ENCODE measurements at places on chromosomes 7 and 10. TPM values are rescaled to one million over a fixed set of nuclear protein-coding genes. Genes with fewer than 3 reads are reported as not detected.

The TMEM213 gene
- total RNA-seq: 0.88 TPM

DNA sequence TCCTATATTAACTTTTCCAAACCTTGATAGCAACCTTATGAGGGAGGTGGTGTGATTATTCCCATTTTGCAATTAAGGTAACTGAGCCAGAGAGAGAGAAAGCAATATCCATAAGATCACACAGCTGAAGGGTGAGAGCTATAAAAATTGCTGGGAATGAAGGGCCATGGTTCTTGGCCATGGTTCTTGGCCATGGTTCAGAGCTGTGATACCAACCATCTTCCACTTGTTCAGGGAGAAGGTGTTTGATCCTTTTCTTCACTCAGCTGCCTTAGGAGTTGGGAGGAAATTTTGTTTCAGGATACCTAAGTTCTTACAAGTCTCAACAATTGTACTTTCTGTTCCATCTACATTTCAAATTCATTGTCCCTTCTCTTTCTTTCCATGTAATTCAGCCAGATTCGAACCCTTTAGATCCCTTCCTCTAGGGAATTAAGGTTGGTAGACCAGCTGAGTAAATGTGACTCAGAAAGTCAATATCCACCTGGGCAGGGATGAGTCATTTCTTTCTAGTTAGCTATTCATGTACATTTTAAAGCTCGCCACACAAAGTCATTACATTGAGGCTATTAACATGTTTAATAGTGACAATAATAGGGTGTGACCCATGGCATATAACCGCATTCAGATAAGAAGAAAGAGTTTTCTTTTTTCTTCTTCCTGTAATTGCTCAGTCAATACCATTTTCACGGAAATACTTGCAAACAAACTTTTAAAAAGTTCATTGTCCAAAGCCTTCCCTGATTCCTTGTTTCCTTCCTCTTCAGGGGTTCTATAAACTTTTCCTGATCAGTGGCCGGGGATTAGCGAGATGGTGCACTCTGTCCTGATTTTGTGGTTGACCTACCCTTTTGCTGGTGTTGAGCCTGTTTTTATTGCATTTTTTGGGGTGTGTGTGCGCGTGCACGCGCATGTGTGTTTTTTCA is 143.4 kb downstream of the TCF7L2 start:
- no peak overlapping the region for H3K4me3 ChIP-seq
- H3K36me3 ChIP-seq: no peaks in the 10 kb centered on the region
- no peaks in the 10 kb centered on the region for H3K4me1 ChIP-seq
- H3K27ac ChIP-seq: peak overlapping the region; percentile 63

The RET gene
- 1.8 TPM for total RNA-seq

GRCh38 chr10:723973-724372 is 34.5 kb upstream of the DIP2C start:
- no peaks in the 10 kb centered on the region for H3K27me3 ChIP-seq
- no peak overlapping the region for H3K4me3 ChIP-seq
- DNase-seq: no peak
- no peaks in the 10 kb centered on the region for H3K4me1 ChIP-seq

The SLC26A3 gene
- total RNA-seq: 36.4 TPM

GRCh38 chr7:31062746-31063435 is 10.8 kb downstream of the ADCYAP1R1 start:
- no peaks in the 10 kb centered on the region for H3K4me1 ChIP-seq
- H3K36me3 ChIP-seq: no peaks in the 10 kb centered on the region
- DNase-seq: no peak
- H3K4me3 ChIP-seq: no peak overlapping the region
- H3K27ac ChIP-seq: no peak overlapping the region
- no peaks in the 10 kb centered on the region for H3K27me3 ChIP-seq

DNA sequence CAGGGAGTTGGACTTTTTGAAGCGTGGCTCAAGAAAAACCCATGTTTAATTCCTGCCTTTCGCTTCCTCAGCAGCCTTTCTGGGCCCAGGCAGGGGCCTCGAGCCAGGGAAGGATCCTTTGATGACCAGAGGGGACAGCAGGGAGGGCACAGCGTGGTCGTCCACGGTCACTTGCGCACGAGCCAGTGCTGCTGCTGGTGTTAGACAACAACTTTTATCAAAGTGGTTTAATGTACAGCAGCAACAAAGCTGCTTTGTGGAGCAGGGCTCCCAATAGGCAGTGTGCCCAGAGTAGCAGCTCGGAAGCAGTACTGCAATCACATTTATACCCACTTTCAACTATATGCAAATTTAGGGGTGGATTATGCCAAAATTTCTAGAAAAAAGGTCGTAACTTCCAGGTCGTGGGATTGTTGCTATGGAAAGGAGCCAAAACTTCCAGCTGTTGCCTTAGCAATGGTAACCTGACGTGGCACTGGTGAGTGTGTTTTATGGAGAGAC is 6.1 kb downstream of the GIMAP1 start:
- H3K27ac ChIP-seq: peak overlapping the region; percentile 81
- DNase-seq: no peak
- no peaks in the 10 kb centered on the region for H3K27me3 ChIP-seq
- no peaks in the 10 kb centered on the region for H3K4me1 ChIP-seq

The TMEM26 gene
- total RNA-seq: 17.4 TPM

DNA sequence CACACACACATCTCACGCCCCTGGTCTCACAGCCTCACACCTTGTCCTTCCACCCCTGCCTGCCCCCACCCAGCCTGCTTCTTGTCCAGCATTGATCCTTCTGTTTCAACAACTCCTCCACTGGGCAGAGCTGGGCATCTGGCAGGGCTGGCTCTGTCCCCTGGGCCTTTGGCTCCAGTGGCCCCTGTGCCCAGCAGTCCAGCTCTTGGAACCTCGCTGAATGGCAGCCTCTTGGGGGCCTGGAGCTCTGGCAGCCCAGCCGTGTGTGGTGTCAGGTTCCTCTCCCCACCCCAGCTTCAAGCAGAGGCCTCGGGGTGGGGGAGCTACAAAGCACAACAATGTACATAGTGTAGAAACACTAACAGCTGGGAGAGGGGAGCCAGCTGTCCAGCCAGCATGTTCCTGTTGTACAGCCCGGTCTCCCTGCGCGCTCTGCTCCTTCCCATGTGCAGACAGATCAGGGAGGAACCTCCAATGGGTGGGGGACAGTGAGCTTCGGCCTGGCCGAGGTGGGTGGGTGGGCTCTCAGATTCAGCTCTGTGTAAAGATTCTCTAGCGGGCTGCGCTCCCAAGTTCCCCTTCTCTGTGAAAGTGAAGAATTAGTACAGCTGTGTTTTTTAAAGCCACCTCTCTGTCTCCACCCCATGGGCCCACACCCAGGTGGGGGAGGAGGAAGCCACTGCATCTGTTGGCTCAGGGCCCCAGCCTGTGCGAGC is 19.4 kb downstream of the ZMIZ2 start:
- H3K4me1 ChIP-seq: peaks cover 15% of the 10 kb centered on the region
- H3K27me3 ChIP-seq: no peaks in the 10 kb centered on the region
- DNase-seq: no peak
- H3K27ac ChIP-seq: peak overlapping the region; percentile 74
- peaks cover 4% of the 10 kb centered on the region for H3K36me3 ChIP-seq

The HERPUD2 gene
- 31.1 TPM for total RNA-seq

DNA sequence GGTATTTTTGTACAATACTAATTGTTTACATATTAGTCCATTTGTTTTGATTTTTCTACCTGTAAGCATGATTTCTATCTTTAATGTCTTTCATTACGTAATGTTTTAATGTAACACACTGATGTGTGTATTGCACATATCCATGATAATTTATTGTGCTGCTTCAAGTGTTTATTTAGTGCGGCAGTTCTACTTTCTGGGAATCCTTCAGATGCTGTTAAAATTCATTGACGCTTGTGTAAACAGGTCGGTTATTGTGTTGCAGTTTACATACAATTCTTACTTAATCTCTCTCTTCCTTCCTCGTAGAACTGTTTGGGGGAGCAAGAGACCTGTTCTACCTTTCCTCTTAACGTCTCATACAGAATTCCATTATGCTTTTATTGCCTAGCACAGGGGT is 6.9 kb downstream of the TMEM60 start:
- H3K27me3 ChIP-seq: no peaks in the 10 kb centered on the region
- no peak overlapping the region for H3K4me3 ChIP-seq
- H3K36me3 ChIP-seq: no peaks in the 10 kb centered on the region
- peak overlapping the region; percentile 34 for H3K27ac ChIP-seq

DNA sequence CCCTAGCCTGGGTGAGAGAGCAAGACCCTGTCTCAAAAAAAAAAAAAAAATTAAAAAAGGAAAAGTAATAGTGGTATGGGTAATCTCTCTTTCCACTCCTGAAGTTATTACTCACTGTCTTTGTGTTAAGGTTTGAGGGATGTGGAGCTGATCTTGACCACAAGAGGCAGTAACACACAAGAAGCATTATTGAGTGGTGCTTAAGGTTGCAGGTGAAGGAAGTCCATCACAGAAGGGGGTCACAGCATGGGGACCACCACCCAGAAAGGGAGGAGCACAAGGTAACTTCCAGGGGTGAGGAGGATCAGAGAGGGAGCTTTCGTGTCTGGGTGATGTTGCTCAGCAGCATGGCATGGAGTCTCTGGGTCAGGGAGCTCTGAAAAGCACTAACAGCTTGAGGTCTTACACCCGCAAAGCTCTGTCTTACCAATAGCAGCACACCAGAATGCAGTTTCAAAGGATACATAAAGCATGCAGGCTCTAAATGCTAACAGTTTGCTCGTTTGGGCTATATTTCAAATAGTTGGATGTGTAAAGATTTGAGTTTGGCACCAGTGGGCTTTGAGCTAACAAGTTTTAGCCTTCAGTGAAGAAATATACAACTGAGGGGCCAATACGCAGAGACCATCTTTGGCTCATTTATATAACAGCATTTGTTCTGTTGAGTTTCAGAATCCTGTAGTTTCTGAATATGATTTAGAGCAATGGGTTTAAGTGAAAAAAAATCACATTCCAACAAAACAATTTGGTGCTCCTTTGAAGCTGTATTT is 100.4 kb upstream of the DNAJC1 start:
- H3K27me3 ChIP-seq: no peaks in the 10 kb centered on the region
- no peak overlapping the region for H3K4me3 ChIP-seq
- H3K4me1 ChIP-seq: no peaks in the 10 kb centered on the region
- no peak for DNase-seq
- no peak overlapping the region for H3K27ac ChIP-seq
- H3K36me3 ChIP-seq: no peaks in the 10 kb centered on the region

DNA sequence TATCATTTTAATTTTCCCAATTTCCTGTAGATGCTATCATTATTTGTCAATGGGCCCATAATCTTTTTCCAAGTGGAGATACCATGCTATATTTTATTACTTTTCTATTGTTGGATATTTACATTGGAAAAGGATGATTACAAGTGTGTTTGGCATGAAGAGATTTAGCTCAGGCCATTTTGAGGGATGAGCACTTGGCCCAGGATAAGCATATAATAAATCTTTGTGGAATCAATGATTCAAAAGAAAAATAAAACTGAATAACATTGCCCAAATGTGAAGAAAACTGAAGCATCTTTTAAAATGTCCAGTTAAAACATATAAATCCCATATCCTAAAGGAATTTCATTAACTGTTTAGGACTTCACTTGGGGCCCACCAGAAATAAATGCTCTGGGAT is 260.9 kb upstream of the BMPER start:
- H3K4me3 ChIP-seq: no peak overlapping the region
- no peak for DNase-seq
- no peaks in the 10 kb centered on the region for H3K27me3 ChIP-seq
- no peaks in the 10 kb centered on the region for H3K4me1 ChIP-seq

GRCh38 chr10:125124907-125125306 is 35.5 kb downstream of the CTBP2 start:
- no peaks in the 10 kb centered on the region for H3K36me3 ChIP-seq
- H3K27me3 ChIP-seq: no peaks in the 10 kb centered on the region
- no peaks in the 10 kb centered on the region for H3K4me1 ChIP-seq
- H3K4me3 ChIP-seq: no peak overlapping the region
- DNase-seq: no peak
- H3K27ac ChIP-seq: peak overlapping the region; percentile 28

The SPDYE2B gene
- total RNA-seq: not detected

DNA sequence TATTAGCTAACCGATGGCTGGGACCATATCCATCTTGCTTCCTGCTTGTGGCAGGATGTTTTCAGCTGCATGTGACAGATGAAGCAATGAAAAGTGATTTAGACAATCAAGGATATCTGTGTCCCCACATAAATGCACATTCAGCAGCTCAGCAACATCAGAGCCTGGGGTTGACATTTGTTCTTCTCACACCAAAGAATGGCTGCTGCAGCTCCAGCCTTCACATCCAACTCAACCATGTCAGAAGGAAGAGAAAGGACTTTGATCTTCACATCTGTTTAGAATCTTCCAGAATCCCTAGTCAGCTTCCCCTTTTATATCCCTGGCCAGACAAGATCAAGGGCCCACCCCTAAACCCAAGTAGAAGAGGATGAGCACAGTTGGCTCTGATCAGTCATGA is 11.9 kb upstream of the FRMPD2 start:
- no peaks in the 10 kb centered on the region for H3K4me1 ChIP-seq
- H3K27ac ChIP-seq: no peak overlapping the region
- no peaks in the 10 kb centered on the region for H3K27me3 ChIP-seq
- DNase-seq: no peak

The SLC16A12 gene
- total RNA-seq: 2.6 TPM

DNA sequence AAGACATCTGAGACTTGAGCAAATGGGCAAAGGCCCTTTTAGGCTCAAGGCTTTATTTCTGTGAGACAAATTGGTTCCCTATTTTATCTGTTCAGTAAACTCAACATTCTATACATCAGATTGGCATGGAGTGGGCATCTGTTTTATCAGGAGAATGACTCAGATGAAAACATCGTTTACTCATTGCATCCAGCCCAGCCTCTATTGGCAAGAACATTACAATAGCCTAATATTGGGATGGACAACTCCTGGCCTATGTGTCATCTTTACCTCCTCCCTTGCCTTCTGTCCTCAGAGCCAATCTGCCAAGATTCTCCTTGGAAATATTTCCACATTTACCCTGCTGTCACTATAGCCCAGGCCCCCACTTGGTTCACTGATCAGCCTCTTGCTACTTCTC is 5.5 kb upstream of the BLNK start:
- H3K36me3 ChIP-seq: no peaks in the 10 kb centered on the region
- H3K4me3 ChIP-seq: no peak overlapping the region
- no peak for DNase-seq
- H3K27ac ChIP-seq: peak overlapping the region; percentile 65
- no peaks in the 10 kb centered on the region for H3K4me1 ChIP-seq

The SEM1 gene
- total RNA-seq: 37.4 TPM

DNA sequence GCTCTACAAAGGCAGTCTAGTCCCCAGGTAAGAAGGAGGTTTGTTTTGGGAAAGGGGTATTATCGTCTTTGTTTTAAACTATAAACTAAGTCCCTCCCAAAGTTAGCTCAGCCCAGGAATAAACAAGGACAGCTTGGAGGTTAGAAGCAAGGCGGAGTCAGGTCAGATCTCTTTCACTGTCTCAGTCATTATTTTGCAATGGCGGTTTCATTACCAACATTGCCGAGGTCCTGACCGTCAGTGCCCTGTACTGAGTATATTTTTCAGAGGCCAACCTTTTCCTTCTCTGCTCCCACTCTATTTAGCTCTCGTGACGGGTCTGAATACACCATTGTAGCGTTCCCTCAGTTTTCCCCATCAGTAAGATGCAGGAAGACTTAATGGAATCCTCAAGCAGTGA is 184.5 kb downstream of the PRKCQ start:
- H3K4me3 ChIP-seq: no peak overlapping the region
- H3K27me3 ChIP-seq: no peaks in the 10 kb centered on the region
- H3K36me3 ChIP-seq: no peaks in the 10 kb centered on the region
- DNase-seq: no peak
- no peaks in the 10 kb centered on the region for H3K4me1 ChIP-seq

Measured in breast epithelium (tissue), 4 donors.